H4 (cell line): ENCODE measurements at places on chromosomes 3 and 15. TPM values are rescaled to one million over a fixed set of nuclear protein-coding genes. Genes with fewer than 3 reads are reported as not detected.
A peak's percentile ranks its signal among the peaks of the same experiment; 100 is the strongest.

GPR160 gene
- total RNA-seq, result 2.9 and 5.6 TPM in 2 replicates

BDH1 gene
- 4.9 and 9.4 TPM in 2 replicates for total RNA-seq

OR5K2 gene
- not detected in 2 replicates for total RNA-seq

SLC24A5 gene
- not detected in 2 replicates for total RNA-seq

KIF9 gene
- total RNA-seq, result 5.3 and 13.3 TPM in 2 replicates

PAK6 gene
- 2.4 TPM in 1 of 2 replicates, not detected in the other for total RNA-seq

WNT5A gene
- total RNA-seq, result 40.8 and 63.3 TPM in 2 replicates

ACOX2 gene
- 3.8 and 5.7 TPM in 2 replicates for total RNA-seq

P2RY14 gene
- total RNA-seq, result not detected in 2 replicates

ZNF774 gene
- total RNA-seq, result 0.23 and 0.48 TPM in 2 replicates

GLDN gene
- 55.3 and 66.0 TPM in 2 replicates for total RNA-seq

DNA sequence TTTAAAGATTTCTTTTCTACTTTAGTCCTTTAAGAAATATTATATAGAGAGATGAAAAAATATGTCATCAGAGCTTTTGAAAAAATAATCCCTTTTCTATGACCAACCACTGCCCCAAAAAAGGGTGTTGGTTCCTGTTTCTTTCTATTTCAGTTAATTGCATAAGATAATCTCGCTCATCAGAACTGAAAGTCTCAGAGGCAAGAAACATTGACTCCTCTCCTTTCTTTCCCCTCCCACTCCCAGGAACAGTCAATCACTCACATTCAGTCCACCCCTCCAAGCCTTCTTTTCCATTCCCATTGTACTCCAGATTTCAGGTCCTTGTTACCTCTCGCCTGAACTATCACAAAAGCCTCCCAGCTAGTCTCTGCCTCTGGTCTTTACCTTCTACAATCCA lies 153.7 kb upstream of the ABI3BP start:
- DNase-seq, result no peak

DNA sequence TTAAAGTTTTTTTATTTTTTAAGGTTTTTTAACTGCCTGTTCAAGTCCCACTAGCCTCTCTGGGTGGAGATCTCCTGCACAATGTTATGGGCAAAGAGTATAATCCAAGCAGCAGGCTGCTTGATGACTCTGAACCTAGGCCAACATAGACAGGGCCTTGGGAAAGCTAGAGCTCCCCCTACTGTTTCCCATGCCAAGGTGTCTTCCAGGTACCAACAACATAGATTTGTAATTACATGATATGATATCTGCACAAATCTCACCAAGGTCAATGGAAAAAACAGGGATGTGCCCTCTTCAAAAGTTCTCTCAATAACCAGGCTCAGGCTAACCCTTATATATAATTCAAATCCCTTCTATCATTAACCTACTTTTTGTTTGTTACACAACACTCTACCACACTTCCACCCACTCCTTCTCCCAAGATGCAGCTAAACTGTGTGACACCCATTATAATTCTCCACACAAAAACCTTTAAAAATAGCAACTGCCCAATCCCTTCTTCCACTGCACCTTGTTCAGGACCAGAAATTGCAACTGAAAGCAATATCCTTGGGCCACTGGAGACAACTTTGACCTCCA lies 43.8 kb downstream of the RBM15B start:
- DNase-seq, result peak; percentile 15

DNA sequence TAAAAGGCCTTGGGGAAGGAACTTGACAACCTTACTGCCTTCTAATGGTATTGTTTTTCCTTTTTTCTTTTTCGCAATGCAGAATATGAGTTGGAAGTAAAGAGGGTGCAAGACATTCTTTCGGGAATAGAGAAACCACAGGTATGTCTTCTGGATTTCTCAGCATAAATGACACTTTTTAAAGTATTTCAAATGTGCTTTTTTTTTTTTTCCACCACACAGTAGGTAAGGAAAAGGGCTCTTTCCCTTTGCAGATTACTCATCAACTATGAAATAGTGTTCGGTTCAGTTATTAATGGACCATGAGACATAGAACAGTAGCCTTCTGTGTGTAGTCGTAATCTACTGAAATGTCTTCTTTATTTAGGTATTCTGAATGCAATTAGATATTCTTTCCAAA lies 162.4 kb downstream of the GHSR start:
- DNase-seq, result no peak

- DNase-seq, result no peak
Observed at GRCh38 chr15:92666780-92667179, 11.2 kb upstream of the FAM174B start.

DNA sequence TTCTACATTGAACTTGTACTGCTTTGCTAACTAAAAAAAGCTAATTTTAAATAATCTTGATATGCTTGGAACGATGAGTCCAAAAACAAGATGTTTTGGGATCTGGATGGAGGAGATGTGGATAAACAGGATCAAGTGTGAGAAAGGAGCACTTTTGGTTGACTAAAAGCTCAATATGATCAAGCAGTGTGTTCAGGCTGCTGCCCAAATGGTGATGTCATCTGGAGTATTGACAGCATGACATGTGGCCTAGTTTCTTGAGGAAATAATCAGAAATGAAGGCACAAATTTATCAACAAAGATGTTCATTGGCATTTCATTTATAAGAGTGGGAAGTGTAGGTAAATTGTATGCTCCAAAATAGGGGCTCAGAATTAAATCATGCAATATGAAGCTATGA lies 161.2 kb downstream of the SOX2 start:
- no peak for DNase-seq

- DNase-seq, result no peak
Observed at GRCh38 chr3:15356176-15356575, 23.8 kb upstream of the SH3BP5 start.

DNA sequence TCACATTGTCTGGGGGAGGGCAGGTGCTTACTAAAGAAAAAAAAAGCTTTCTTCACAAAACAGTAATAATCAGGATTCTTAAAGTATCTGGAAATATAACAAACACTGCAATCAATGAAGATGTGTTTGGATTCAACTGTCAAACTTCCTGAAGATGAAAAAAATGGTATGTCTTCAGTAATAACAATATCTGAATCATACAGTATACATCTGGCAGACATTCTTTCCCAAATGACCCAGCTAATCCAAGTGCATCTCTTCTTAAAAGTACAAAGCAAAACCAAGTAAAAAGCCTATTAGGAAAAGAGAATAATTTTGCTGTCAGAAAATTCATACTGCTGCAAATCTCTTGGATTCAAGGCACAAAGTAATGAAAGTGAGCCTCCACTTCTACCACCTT lies 145.0 kb upstream of the MCTP2 start:
- no peak for DNase-seq

DNA sequence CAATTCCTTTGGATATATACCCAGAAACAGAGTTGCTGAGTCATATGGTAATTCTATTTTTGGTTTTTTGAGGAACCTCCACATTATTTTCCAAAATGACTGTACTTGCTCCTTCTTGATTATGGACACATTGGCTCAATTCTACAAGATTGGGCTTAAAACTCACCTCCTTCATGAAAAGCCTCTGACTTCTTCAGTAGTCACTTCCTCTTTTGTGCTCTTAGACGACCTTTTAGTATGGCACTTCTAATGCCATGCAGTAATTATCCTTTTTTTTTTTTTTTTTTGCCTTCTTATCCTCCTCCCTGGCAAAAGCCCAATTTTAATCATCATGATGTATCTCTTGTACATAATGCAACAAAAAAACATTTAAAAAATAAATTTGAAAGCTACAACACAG lies 33.0 kb upstream of the ABHD17C start:
- DNase-seq, result no peak

GRCh38 chr15:56468401-56468800 lies 3.5 kb upstream of the MNS1 start:
- DNase-seq, result peak; percentile 47

- no peak for DNase-seq
Observed at GRCh38 chr3:164851905-164852304, 226.4 kb downstream of the SI start.

GRCh38 chr3:128354788-128355542 lies 111.7 kb downstream of the DNAJB8 start:
- DNase-seq, result no peak

DNA sequence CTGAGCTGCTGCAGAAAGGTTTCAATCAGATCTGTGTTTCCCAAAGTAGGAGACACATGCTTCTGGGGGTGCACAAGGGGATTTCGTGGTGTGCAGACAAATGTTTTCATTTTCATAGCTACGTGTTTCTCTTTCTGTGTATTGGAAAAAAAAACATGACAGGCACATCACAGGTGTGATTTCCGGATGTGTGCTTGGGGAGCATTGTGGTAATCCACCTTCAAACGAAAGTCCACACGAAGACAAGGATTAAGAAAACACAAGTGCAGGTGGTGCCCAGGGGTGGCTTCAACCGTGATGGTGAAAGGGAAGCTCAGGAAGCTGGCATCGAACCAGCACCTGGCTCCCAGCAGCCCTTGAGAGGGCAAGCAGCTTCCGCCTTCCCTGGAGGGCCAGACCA lies 164.6 kb upstream of the LINGO1 start:
- DNase-seq, result no peak

DNA sequence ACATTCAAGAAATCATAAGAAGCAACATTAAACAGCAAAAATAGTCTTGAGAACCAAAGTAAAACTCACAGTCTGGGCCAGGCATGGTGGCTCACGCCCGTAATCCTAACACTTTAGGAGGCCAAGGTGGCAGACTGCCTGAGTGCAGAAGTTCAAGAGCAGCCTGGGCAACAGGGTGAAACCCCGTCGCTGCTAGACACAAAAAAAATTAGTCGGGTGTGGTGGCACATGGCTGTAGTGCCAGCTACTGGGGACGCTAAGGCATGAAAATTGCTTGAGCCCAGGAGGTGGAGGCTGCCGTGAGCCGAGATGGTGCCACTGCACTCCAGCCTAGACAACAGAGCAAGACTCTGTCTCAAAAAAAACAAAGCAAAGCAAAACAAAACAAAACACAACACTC lies 117.7 kb upstream of the GOLGA6L6 start:
- no peak for DNase-seq

DNA sequence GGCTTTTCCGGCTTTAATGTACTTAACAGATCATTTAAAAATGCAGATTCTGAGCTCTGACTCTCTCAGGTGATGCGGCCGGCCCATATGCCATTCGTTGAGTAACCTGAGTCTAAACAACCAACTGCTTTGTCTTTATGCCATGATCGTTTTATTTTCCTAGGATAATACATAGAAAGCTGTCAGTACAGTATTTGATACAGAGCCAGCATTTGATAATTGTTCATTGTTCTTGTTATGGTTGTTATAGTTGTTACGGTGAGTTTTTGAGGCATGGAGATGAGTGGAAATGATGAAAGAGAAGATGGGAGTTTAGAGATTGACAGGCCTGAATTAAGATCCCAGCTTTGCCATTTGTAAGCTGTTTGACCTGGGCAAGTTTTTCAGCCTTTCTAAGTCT lies 40.0 kb downstream of the TMEM45A start:
- no peak for DNase-seq

DNA sequence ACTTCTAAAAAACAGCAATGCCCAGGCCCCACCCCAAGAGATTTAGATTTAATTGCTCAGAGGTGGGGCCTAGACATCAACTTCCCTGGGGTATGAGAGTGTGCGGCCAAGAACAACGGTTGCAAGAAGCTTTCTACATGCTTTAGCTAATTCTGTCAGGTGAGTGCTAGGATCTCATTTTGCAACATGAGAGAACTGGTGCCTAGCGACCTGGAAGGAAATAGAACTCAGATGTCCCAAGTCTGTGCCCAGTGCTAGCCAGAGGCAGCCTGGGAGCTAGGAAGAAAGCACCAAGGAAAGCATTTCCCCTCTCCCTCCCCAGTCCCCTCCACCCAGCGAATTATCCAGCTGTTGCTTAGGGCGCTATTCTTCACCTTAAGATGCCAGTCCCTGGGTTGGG lies 22.9 kb upstream of the HRH1 start:
- no peak for DNase-seq

- peak; percentile 21 for DNase-seq
Observed at GRCh38 chr3:123552095-123552714, 32.6 kb downstream of the HACD2 start.

- DNase-seq, result peak; percentile 95
Observed at GRCh38 chr3:190076601-190077394, 43.9 kb downstream of the P3H2 start.

DNA sequence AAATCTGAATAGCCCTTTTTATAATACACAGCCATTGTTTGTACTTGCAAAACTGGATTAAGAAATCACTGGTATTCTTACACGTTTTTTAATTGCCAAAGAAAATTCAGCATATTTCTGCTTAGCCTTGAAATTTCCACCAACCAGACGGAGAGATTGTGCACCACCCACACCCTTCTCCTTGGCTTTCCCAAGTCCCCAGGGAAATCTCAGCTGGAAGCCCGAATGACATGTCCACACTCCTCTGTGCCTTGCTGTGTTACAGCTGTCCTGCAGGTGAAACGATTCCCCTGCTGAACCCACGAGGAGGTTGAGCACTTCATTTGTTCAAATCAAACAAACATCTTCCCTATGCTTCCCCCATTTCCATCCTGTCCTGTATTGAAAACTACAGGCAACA lies 49.6 kb upstream of the PPARG start:
- no peak for DNase-seq

DNA sequence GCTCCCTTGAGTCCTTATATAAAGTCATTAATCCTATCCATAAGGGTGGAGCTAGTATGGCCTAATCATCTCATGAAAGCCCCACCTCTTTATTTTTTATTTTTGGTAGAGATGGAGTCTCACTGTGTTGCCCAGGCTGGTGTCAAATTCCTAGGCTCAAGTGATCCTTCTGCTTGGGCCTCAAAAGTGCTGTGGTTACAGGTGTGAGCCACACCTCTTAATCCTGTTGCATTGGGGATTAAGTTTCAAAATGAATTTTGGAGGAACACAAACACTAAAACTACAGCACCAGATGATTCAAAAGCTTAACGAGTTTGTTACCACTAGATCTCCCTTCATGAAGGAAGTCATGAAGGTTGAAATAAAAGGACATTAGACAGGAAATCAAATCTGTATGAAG lies 27.7 kb downstream of the RAB7A start:
- no peak for DNase-seq

DNA sequence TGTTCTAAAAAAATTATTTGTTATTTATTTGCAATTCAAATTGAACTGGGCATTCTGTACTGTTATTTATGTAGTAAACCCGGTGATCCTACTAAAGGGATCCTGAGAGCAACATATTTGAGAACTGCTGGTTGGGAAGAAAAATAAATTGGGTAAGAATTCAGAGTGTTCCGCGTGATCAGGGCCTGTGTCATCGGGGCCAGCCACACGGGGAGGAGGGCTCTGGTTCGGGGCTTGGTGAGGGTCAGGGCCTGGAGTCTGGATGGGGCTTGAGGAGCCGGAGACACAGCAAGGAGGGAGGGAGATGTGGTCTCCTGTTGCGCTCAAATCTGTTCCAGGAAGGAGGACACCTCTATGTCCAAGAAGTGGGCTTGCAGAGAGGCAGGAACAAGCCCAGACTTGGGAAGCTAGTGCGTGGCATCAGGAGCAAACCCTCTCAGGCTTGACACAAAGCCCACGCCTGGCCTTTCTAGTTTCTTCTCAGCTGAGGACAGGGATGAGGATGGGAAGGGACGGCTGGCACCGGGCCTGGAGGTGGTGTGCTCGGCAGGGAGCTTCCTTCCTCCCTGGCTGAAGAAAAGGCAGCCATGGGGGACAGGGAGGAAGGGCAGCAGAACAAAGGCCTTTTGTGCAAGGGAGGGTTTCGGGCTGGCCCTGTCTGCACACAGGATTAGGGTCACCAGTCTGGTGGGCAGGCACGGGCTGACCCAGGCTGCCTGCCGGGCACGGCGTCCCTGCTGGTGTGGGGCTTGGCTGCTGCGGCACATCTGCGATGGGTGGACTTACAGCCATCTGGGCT lies 22.9 kb upstream of the FBLN2 start:
- no peak for DNase-seq
